ENCODE measurements at places on chromosomes 11 and 22. TPM values are rescaled to one million over a fixed set of nuclear protein-coding genes. Genes with fewer than 3 reads are reported as not detected.

The RTN4RL2 gene
- total RNA-seq: 0.31 TPM

The PARVG gene
- 122 TPM for total RNA-seq

The MUC2 gene
- total RNA-seq: not detected

The MRPL11 gene
- total RNA-seq: 20.6 TPM

The HEPN1 gene
- not detected for total RNA-seq
